ENCODE measurements at places on chromosomes 16 and 17.
A peak's percentile ranks its signal among the peaks of the same experiment; 100 is the strongest.

GRCh38 chr17:6179017-6179416 is 108.8 kb downstream of the WSCD1 start:
- no peak for DNase-seq

DNA sequence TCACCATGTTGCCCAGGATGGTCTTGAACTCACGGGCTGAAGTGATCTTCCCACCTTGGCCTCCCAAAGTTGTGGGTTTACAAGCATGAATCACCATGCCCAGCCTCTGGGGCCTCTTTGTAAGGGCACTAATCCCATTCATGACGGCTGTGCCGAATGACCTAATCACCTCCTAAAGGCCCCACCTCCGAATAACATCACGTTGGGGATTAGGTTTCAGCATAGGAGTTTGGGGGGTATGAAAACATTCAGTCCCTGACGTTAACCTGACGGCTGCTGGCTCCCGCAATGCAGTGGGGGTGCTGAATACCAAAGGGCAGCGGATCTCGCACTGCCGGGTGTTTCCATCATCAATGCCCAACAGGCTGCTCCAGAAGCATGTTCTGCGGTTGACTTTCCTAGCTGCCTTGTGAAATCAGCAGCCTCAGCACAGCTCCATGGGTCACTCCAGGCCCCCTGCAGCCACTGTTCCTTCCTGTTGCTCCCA is 120.8 kb upstream of the SEC14L1 start:
- DNase-seq: no peak

DNA sequence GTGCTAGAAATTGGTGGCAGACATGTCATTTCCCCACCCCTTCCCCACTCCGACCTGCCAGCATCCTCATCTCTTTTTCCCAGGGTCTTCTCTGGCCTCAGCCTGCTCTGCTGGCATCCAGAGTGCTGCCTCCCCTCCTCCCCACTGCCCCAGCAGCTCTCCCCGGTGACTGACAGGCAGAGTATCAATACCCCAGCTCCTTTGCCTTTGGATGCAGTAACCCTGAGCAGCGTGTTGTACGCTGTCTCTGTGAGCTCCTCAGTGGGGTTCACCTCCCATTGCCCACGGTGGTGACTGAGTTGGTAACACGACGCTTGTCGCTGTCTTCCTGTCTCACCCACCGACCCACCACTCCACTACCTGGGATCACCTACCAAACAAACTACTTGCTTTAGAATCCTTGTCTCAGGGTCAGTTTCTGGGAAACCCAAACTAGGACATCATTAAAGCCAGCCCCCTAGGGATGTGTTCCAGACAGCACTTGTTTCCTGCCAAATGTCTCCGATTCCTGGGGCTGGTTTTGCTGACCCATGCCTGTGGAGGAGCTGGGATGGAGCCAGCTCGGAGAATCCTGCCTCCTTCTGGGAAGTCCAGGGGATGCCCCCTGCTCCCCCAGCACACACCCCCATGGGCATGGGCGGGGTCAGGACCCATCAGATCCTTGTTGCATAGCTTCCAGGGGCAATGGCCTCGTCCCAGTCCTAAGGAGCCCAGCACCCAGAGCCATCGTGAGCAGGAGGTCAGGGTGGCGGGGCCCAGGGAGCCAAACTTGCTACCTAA is 8.3 kb upstream of the SBK1 start:
- DNase-seq: no peak

DNA sequence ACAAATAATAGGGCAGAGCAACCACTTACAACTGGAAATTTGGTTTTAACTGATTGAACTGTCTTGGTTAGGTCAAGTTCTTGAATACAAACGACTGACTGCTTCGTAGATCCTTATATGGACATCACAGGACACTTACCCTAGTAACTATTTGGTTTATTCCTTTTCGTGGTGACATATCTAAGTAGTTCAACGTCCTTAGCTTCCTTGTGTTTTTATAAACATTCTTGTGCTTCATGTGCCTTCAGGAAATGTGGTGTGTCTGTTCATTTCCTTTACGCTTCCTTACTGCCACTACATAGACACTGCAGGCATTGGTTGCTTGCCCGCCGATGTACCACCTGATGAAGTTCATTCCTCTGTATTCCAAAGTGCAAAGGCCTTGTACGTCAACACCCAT is 59.3 kb downstream of the USP10 start:
- no peak for DNase-seq

DNA sequence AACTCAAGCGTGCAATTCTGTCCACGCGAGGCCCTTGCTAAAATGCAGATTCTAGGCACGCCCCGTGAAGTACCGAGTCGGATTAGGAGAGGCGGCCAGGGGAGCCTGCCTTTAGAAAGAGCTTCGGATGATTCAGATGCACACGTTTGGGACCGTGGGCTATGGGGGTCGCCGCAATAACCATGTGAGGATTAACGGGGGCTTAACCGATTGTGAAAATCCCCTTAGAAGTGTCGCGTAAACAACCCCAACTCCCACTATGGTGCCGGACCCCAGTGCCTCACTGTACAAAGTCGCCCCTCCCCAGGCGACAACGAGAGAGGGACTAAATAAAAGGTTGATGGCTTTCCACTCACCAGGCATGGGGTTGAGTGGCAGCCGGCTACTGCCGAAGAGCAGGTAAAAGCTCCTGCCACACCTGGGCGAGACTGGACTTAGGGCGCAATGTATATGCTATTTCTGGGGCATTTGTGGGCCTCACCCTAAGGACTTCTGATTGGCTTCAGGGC is 635 bp upstream of the SP2 start:
- no peak for DNase-seq

GRCh38 chr16:72083778-72084404 is 9.5 kb downstream of the TXNL4B start:
- DNase-seq: no peak

DNA sequence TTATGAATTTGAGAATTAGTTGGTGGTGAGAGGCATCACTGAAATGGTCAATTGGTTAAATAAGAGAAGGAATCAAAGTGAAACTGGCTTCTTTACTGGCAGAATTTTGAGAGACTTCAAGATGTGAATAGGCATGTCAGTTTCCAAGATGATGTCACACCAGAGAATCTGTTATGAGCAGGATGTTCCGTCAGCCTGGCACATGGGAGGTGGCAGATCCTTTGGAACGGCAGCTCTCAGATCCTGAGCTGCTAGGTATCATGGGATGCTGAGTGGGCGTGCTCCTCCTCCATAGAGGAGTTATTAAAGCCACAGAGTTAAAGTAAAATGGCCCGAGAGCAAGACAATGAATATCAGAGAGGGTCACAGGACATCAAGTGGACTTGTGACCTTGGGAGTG is 444.3 kb upstream of the HSBP1 start:
- no peak for DNase-seq

DNA sequence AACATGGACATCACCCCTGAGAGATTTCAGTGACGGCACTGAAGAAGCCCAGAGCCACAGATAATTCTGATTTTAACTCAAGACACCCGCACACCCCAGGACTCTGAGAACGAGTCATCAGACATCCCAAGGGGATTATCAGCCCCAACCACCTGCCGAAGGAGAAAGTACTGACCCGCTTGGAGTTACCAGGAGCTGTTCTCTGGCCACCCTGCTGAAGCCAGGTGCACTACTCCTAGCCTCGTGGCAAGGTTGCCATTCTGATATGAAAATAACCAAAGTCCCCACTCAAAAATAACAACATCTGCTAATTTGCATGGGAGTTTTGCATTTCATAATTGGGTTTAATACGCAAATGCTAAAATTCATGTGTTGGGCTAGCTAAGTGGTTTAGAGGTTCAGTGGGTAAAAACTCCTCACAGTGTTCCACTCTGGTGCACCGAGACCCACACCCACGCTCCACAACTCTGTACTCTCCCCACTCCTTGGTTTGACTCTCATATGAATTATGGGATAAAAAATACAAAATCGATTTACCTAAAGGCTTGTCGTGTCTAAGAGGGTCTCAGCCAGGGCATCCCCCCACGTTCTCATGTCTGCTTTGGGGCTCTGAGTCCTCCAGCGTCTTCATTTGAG is 143.0 kb upstream of the NOL11 start:
- no peak for DNase-seq

- DNase-seq: no peak
Observed at GRCh38 chr17:56884483-56885311, 29.2 kb downstream of the TRIM25 start.

DNA sequence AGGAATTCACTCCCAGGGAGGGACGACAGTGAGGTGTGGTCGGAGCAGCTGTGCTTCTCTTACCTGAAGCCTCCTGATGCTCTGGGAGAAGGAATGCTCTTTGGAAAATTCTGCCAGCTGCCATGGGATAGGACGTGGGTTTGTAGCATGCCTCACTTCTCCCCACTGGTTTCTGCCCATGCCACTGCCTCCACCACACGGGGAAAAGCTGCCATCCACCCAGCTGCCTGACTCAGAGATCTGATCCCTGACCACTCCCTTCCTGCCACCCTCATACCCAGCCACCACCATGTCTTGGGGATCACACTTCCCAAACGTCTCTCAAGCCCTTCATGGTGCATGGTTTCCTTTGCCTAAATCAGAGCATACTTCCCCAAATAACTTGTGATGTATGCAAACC is 80.0 kb downstream of the CPPED1 start:
- DNase-seq: no peak

DNA sequence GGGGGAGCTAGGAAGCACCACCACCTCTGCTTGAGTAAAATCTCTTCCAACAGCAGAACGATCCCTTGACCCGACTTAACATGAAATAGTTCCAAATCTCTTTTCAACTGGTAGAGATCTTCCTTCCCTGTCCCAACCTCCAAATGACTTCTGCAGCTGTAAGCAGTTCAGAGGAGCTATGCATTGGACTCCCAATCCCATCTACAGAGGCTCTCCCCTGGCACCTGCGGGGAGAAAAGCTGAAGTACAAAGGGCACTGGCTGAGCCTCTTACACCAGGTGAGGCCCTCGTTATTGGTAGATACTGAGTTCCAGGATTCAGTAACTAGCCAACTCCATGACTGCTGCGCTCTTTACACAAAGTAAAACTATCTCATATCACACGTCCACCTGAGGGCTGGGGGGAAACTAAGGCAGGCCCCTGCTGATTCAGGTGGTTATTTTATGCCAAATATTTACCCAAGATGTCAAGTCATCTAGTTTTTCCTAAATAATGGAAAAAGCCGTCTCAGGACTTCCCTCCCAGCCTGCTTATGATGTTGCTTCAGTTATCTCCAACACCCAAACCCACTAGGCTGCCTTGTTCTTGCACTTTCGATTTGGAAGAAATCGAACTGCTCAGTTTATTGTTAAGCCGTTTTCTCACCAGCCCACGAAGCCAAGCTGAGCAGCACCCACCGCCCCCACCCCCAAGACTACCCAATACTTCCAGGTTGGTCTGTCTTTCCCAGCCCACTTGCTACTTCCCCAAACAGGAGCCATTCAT is 3.2 kb downstream of the ACTG1 start:
- no peak for DNase-seq

- peak; percentile 66 for DNase-seq
Observed at GRCh38 chr16:84062734-84063640, 20.4 kb upstream of the SLC38A8 start.

GRCh38 chr17:80955078-80955477 is 36.6 kb upstream of the CHMP6 start:
- DNase-seq: no peak

GRCh38 chr16:88558457-88559442 is 11.5 kb upstream of the ZC3H18 start:
- peak; percentile 70 for DNase-seq

- no peak for DNase-seq
Observed at GRCh38 chr16:73028721-73029361, 19.1 kb downstream of the ZFHX3 start.

DNA sequence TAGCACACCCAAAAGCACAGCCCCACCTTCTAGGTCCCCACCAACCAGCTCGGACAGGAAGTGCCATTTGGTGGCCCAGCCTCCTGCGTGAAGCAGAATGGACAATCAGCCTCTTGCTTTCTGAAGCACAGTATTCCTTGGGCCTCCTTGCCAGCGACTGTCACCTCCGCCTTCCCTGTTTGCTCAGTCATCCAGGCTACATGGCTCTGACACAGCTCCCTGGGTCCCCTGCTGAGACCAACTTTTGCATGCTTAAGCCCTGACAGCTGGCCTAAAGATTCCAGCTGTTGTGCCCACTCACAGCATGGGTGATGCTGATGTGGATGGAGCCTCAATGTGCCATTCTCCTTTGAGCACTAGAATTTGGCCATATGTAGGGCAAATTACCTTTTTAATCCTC is 4.5 kb upstream of the CACNG5 start:
- DNase-seq: no peak

DNA sequence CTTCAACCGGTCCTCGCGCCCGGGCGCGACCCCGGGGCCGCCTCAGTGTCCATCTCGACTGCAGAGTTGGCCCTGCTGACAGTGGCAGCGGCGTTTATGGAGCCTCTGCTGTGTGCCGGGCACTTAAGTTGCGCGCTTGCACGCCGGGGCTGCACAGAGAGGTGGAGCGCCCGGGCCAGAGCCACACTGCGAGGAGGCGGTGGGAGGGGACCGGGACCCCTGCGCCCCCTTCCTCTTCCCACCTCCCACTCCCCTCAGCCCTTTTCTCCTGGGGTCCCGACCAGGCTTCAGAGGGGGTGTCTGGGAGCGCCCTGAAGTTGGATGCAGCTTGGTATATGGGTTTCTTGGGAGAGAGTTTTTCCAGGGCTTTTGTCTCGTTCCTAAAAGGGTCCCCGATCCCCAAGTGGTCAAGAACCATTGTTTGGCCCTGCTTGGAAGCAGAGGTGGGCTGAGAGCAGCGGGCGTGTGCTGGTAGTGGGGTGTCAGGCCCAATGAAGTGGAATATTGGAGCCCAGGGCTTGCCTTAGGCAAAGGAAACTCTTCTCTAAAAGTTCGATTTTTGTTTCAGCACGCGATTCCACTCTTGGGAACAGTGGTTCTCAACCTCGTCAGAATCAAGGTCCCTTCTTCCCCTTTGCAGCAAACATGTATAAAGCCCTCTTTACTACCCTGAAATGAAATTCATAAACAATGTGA is 605 bp downstream of the MRTFB start:
- no peak for DNase-seq

GRCh38 chr17:8740486-8740885 is 4.2 kb downstream of the CCDC42 start:
- no peak for DNase-seq

- DNase-seq: no peak
Observed at GRCh38 chr16:56354016-56354415, 71.3 kb downstream of the AMFR start.

DNA sequence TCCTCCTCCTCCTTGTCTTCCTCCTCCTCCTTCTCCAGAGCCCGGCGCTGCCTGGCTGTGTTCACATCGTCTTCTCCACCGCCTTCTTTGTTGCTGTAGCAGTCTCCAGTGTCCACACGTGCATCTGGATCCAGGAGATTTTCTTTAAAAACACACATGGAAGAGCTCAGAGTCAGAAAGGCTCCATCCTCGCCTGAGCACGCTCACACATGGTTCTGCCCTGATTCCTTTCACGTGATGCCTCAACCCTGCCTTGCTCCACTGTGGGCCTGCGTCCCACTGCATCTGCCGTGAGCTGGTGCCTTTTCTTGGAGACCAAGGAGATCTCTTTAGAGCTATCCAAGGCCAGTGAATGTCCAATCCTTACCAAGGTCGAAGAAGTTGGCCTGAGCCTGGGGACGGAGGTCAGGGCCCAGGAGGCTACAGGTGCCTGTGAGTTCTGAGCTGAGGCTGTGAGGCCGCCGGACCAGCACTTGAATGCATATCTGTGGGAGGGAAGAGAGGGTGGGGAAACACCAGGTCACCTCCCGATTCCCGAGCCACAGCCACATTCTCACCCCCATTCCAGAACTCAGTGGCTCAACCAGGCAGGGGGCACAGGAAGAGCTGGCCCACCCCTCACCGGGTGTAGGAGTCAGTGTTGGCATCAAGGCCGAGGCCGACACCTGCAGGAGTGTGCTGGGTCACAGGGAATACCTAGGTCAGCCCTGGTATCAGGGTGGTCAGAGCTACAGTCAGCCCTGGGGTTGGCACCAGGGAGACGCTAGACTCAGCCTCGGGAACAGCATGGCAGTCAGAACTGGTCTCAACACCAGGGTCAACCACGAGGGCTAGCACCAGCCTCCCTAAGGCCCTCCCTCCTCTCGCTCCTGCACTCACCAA is 37.6 kb downstream of the HASPIN start:
- DNase-seq: no peak

Data from SW 1271 (cell line).